ENCODE measurements at places on chromosomes 3 and 15.

- no peak for DNase-seq
Observed at GRCh38 chr15:28165791-28166190, 66.7 kb upstream of the OCA2 start.

- no peak for DNase-seq
Observed at GRCh38 chr15:89946681-89947299, 34.0 kb upstream of the ARPIN start.

- DNase-seq, result no peak
Observed at GRCh38 chr3:99429502-99429901, 208.9 kb upstream of the COL8A1 start.

DNA sequence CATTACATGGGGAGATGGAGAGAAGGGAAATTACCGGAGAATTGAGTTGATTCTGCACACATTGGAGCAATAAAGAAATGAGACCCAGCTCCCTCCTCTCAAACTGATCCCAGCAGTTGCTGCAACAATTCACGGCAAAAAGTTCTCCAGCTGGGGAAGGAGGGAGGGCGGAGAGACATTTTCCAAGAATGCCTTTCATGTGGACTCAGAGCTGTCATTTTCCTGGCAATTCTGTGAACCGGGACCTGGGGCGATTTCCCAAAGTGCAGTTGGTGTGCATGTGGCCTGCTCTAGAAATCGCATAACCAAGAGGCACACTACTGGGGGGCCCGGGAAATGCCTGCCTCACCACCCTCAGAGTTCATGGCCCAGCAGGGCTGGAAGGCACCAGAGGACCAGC lies 48.7 kb upstream of the IREB2 start:
- no peak for DNase-seq

DNA sequence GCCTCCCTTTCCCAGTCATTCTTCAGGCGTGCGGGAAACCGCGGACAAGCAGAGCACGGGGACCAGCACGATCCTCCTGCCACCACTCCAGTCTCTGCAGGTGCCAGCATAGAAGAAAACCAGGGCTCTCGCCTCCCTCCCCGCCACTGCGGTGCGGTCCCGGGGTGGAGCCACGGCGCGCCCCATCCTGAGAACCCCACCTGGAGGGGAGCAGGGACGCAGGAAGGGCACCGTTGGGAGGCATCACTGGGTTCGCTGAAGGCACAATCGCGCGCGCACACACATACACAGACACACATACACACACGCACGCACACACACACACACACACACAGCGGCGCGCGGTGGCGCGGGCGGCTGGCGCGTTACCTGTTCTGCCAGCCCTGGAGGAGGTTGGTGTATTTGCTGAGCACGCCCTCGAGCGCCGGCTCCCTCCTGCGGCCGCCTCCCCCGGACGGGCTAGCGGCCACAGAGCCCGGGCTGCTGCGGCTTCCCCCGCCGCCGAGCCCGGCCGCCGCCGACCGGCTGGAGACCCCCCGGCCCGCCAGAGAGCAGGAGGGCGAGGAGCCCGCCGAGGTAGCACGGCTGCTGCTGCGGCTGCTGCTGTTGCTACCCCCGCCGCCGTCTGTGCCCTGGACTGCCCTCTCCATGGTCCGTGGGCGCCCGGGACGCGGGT lies 394 bp downstream of the OSBPL10 start:
- DNase-seq, result peak; percentile 57

DNA sequence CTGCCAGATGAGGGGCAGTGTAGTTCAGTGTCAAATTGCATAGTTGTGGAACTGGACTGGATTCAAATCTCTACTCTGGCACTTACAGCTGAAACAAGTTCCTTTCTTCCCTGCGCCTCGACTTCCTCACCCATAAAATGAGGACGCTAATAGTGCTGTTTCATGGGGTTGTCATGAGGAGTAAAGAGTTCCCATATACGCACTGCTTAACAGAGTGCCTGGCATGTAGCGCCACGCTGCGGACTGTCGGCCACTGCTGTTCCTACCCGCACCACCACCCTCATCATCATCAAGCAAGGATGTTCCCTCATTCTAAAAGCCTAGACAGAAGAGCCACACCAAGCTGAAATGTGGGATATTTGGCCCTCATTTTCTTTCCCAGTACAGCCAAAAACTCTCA lies 91.9 kb downstream of the CHDH start:
- DNase-seq, result no peak
